HAP-1 (cell line): ENCODE measurements at places on chromosomes 13 and 19.
A peak's percentile ranks its signal among the peaks of the same experiment; 100 is the strongest.

DNA sequence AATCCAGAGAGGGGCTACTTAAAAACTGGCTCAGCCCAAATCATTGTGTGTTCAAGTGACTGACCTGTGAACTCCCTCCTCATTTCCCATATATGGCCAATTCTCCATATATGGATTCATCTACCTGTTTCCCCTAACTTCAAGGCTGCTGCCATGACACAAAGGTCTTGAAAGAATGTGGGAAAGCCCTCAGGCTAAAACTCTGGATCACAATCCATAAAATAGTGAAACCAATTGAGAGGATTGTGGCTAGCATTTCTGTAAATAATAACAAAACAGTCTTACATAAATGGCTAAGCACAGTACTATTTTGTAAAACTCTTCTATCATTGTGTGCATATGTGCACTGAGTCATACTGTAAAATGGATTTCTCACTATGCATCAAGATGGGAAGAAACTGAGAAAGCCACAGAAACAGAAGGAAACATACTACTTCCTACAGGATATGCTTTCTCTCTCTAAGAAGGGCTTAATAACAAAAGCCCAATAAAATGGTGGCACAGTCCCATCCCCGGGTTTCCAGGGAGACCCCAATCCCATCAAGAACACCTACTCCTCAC lies 80.5 kb downstream of the FOXO1 start:
- peak; percentile 22 for DNase-seq

DNA sequence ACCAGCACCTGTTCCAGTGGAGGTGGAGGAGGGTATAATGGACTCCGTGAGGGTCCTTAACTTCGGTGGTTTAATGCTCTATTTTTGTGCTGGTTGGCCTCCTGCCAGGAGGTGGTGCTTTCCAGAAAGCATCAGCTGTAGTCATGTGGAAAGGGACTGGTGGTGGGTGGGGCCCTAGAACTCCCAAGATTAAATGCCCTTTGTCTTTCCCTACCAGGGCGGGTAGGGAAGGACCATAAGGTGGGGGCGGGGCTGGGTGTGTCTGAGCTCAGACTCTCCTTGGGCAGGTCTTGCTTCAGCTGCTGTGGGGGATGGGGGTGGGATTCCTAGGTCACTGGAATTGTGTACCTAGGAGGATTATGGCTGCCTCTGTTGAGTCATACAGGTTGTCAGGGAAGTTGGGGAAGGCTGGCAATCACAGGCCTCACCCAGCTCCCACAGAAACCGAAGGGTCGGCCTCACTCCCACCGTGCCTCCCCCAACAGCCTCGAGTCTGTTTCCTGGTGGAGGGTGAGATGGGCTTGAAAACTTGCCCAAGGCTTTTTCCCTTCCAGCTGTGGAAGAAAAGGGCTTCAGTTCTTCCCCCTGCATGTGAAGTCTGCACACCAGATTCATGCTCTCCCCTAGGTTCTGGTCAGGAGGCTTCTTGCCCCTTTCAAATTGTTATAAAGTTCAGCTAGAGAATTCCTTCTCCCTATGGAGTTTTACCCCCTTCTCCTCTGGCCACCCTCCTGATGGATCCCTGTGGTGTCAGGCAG lies 60.3 kb upstream of the CLDN10 start:
- DNase-seq, result no peak

DNA sequence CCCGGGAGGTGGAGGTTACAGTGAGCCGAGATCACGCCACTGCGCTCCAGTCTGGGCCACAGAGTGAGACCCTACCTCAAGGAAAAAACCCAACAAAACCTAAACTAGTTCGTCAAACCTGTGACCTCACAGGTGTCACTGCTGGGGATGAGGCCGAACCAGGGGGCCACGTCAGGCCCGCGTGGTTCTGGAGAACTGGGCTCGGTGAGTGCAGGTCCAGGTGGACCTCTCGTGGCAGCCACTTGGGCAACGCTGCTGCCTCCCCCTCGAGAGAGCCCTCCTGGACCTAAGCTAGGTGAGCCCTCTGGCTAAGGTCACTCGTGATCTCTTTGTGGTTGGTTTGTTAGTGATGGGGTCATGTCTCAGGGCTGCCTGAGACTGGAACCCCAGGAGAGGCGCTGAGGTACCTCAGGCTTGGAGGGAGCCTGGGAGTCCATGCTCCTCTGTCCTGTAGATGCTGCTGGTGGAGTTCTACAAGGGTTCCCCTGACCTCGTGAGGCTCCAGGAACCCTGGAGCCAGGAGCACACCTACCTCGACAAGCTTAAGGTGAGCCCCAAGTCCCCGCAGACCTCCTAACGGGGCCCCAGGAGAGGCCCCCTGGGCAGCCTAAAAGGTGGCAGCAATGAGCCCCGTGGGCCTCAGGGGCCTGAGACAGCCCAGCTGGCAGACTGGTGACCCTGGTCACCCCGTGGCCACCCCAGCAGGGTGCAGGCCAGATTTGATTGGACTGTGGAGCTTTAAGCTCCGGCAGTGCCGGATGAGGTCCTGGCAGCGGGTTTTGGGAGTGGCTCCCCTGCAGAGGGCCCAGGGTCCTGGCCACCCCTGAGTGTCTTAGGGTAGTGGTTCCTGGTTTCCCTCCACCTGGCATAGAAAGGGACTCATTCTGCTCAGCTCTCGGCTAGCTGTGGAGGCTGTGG lies 15.6 kb downstream of the MPND start:
- no peak for DNase-seq

DNA sequence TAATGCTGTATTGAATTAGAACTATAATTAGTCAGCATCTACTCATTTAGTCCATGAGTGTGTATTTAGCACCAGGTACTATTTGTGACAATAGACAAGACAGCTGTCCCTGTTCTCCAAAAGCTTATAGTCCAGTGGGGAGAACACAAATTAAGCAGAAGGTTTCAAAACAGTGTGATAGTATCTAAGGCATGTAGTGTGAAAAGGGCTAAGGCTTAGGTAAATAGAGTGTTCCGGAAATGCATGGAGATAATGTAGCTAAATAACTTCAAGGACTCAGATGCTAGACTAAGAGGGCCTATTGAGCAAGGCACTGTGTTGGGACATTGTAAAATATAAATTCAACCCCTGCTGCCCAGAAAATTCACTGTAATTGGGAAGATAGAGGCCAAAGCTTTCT lies 144.1 kb upstream of the MIR17HG start:
- DNase-seq, result no peak

DNA sequence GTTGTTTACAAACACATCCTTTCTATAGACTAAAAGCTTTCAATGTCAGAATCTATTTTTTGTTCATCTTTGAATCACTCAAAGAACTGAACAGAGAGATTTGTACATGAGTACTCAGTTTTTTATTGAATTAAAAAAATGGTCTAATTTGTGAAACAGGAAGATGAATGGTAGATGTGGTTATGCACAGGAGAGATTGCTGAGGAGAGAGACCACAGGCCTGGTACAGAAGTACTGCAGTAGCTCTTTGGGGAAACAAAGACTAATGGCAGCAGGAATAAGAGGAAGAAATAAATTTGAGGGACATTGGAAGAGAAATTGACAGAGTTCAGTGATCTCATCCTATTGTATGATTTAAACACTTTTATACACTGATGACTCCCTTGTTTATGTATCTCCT lies 222.0 kb upstream of the ARGLU1 start:
- DNase-seq, result no peak

- DNase-seq, result peak; percentile 91
Observed at GRCh38 chr19:46859637-46860124, 1.1 kb upstream of the ARHGAP35 start.

GRCh38 chr19:10861103-10861651 lies 10.2 kb upstream of the CARM1 start:
- DNase-seq, result peak; percentile 26

DNA sequence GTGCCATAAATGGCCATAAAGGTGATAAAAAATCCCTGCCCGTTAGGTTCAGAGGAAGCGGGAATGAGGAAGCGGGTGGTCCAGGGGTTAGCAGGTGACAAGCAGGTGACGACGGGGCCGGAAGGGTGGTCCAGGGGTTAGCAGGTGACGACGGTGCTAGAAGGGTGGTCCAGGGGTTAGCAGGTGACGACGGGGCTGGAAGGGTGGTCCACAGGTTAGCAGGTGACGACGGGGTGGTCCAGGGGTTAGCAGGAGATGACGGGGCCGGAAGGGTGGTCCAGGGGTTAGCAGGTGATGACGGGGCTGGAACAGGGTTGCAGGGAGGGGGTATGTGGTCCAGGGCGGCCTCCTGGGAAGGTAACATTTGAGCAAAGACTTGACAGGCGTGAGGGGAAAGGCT lies 6.3 kb downstream of the PRSS57 start:
- no peak for DNase-seq

DNA sequence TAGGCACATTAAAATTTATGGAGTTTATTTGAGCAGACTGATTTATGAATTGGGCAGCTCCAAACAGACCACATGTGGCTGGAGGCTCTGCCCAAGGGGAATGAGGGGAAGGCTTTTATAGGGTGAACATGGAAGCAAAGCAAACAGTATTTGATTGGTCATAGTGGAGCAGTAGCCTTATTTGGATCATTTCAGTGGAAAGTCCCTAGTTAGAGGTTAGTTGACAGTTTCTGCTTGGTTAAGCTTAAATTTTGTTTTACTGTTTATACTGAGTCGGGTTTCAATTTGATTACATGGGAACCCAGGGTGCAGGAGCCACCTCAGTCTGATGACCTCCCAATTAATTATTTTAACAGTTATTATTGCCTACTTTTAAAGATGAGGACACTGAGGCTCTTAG lies 140.5 kb downstream of the NDFIP2 start:
- no peak for DNase-seq

DNA sequence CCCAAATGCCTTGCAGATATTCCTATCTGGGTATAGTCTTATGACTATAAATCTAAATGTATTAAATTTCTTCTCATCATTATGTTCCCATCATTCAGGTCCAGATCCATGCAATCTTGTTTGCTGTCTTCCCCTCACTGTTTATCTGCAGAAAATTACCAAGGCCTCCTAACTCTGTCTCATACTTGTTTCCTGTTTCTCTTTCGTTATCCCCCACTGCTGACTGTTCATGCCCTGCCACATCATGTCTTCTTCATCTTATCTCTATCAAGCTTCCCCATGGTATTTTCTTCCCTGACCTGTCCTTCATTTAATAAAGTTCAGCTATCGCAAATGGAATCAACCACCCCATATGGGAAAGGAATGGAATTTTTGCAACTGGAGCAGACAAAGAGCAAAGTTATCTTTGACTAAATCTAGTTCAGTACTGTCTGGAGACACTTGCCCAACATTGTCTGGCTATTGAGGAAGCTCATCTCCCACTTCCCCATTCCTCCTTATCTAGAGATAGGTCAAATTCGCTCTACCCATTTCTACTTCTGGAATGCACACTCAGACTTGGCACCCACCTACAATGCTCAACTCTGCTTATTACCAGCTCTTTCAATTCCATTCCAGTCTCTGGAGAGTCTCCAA lies 1358.1 kb downstream of the EFNB2 start:
- no peak for DNase-seq

DNA sequence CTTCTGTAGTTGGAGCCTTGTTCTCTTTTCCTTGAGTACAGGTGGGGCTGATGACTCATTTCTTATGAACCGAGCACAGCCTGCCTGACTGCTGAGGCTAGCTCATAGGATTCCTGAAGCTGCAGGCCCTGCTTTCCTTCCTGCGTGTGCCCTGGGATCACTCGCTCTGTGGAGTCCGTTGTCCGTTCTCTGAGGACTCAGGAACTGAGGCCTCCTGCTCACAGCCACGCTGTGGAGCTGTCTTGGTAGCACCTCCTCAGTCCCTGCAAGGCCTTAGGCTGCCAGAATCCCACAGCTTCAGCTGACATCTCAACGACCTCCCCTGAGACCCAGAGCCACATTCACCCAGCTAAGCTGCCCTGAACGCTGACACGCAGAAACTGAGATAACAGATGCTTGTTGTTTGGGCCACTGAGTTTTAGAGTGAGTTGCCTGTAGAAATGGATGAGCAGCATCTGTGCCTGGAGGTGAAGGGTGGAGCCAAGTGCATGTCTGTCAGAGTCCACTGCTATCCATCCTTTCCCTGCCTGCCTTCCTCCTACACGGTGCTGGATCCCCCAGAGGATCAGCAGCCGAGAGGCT lies 72.9 kb downstream of the ARHGEF7 start:
- DNase-seq, result no peak
